ENCODE measurements at places on chromosomes 16 and 17. TPM values are rescaled to one million over a fixed set of nuclear protein-coding genes. Genes with fewer than 3 reads are reported as not detected.
A peak's percentile ranks its signal among the peaks of the same experiment; 100 is the strongest.

DNA sequence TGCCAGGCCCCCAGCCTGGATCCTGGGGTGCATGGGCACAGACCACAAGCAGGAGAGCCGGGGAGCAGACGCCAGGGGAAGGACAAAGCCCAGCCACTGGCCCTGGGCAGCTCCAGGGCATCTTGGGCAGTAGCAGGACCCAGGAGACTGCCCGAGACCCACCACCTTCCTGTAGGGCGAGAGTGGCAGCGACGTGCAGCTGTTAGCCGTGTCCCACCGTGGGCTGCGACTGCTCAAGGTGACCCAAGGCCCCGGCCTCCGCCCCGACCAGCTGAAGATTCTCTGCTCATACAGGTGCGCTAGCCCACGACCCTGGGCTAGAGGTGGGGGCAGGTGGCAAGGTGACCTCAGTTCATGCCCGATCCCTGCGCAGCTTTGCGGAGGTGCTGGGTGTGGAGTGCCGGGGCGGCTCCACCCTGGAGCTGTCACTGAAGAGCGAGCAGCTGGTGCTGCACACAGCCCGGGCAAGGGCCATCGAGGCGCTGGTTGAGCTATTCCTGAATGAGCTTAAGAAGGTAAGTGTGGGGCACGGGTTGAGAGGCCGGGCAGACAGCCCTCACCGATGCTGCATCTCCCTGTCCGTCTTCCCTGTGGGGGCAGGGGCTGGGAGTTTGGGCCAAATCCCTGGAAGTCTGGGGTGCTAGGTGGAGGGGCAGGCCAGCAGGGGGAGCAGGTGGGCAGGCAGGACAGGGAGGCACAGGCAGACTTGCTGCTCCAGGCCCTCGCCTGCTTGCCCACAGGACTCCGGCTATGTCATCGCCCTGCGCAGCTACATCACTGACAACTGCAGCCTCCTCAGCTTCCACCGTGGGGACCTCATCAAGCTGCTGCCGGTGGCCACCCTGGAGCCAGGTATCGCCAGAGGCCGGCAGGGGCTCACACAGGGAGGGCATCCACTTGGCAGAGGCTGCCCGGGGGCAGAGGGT lies 13.5 kb upstream of the SMIM5 start:
- no peaks in the 10 kb centered on the region for H3K27me3 ChIP-seq
- no peaks in the 10 kb centered on the region for H3K36me3 ChIP-seq
- peak; percentile 80 for DNase-seq
- H3K4me1 ChIP-seq, result peaks cover 3% of the 10 kb centered on the region

DNA sequence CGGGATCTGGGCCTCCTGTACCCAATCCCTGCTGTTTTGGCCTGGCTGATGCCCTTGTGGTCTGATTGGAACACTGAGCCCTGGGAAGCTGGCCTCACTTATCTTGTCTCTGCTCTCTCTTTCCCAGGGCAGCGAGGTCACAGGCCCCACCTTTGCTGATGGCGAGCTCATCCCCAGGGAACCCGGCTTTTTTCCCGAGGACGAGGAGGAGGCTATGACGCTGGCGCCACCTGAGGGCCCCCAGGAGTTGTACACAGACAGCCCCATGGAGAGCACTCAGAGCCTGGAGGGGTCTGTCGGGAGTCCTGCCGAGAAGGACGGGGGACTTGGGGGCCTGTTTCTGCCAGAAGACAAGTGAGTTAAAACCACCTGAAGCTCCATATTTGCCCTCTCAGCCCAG lies 126.0 kb downstream of the RAB11FIP4 start:
- H3K4me1 ChIP-seq, result no peaks in the 10 kb centered on the region
- H3K4me3 ChIP-seq, result no peak overlapping the region
- no peaks in the 10 kb centered on the region for H3K27me3 ChIP-seq
- peak; percentile 69 for DNase-seq

GRCh38 chr16:86836503-86837129 lies 258.3 kb downstream of the FOXL1 start:
- no peak overlapping the region for H3K27ac ChIP-seq
- H3K4me1 ChIP-seq, result no peaks in the 10 kb centered on the region
- H3K27me3 ChIP-seq, result no peaks in the 10 kb centered on the region
- DNase-seq, result no peak
- H3K36me3 ChIP-seq, result no peaks in the 10 kb centered on the region

DNA sequence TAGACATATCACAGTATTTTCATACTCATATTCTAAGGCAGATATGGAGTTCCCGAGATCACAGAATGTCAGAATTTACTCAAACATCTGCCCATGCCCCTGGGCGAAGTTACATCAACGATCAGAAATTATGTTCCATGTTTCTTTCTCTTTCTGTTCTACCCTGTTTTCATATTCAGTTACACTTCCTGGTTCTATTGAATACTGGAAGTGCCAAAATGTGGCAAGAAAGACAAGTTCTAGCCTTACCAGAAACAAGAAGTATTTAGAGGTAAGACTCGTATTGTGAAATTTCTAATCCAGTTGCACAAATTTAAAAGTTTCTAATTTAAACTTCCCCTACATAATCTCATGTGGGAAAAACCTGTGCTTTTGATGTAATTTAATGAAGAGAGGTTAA lies 36.1 kb downstream of the KCNJ2 start:
- no peaks in the 10 kb centered on the region for H3K36me3 ChIP-seq
- no peaks in the 10 kb centered on the region for H3K27me3 ChIP-seq
- H3K4me3 ChIP-seq, result no peak overlapping the region
- no peaks in the 10 kb centered on the region for H3K4me1 ChIP-seq
- no peak overlapping the region for H3K27ac ChIP-seq

GRCh38 chr16:13913374-13914292 lies 6.3 kb upstream of the ERCC4 start:
- no peaks in the 10 kb centered on the region for H3K36me3 ChIP-seq
- DNase-seq, result no peak
- H3K27me3 ChIP-seq, result no peaks in the 10 kb centered on the region
- no peak overlapping the region for H3K4me3 ChIP-seq

DNA sequence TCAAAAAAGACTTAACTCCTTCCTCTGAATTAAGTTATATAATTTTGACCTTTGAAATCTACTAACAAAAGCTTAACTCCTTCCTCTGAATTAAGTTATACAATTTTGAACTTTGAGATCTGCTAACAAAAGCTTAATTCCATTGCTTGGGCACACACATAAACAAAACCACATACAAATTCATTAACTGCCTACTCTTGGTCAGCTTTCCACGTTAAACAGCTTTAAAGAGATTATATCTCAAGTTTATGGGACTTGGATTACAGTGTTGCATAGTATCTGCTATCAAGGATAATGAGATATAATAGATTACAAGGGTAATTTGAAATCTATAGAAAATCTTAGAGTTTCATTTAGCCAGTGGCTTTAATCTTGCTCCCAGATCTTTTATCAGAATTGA lies 23.5 kb downstream of the COX10 start:
- H3K27ac ChIP-seq, result no peak overlapping the region
- H3K27me3 ChIP-seq, result no peaks in the 10 kb centered on the region
- H3K4me3 ChIP-seq, result no peak overlapping the region

- DNase-seq, result no peak
- no peaks in the 10 kb centered on the region for H3K4me1 ChIP-seq
- H3K36me3 ChIP-seq, result no peaks in the 10 kb centered on the region
- no peaks in the 10 kb centered on the region for H3K27me3 ChIP-seq
Observed at GRCh38 chr16:47565454-47565853, 104.3 kb downstream of the PHKB start.

DNA sequence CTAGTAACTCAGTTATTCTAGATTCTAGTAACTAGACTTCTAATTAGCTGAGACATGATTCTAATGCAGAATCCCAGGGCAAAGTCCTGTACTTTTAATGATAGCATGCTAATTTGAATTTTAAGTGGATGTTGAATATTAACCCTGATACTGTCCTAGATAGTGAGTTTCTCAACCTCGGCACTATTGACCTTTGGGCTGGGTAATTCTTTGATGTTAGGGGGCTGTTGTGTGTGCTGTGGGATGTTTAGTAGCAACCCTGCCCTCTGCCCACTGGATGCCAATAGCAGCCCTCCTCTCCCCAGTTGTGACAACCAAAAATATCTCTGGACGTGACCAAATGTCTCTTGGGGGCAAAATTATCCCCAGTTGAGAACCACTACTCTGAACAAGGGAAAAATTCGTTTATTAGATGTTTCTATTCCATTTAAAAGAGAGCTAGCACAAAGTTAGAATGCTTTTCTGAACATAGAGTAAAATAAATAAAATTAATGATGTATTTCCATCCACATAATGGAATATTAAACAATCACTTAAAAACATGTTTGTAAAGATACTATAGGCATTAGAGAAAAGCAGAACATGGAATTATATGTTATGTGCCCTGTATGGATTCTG lies 30.2 kb downstream of the SALL1 start:
- peaks cover 47% of the 10 kb centered on the region for H3K4me1 ChIP-seq
- no peaks in the 10 kb centered on the region for H3K27me3 ChIP-seq
- H3K27ac ChIP-seq, result no peak overlapping the region
- H3K36me3 ChIP-seq, result no peaks in the 10 kb centered on the region

DNA sequence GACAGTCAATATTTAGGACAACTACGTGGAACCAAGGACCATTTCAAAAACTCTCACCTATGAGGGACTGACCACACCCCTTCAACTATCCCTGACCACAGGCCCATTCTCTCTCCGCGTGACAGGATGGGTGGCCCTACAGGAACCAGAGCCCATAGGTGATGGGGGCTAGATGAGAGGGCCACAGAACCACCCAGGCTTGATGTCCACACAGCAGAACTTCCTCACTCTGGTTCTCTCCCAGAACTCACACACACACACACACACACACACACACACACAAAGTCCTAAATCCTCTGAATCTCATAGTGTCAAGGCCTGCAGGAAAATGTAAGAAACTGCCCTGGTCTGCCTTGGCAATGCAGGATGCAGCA lies 1.5 kb downstream of the ZNF319 start:
- H3K4me1 ChIP-seq, result peaks cover 8% of the 10 kb centered on the region
- H3K27me3 ChIP-seq, result no peaks in the 10 kb centered on the region
- H3K27ac ChIP-seq, result no peak overlapping the region
- no peak for DNase-seq
- peak overlapping the region; percentile 62 for H3K4me3 ChIP-seq
- H3K36me3 ChIP-seq, result no peaks in the 10 kb centered on the region

DNA sequence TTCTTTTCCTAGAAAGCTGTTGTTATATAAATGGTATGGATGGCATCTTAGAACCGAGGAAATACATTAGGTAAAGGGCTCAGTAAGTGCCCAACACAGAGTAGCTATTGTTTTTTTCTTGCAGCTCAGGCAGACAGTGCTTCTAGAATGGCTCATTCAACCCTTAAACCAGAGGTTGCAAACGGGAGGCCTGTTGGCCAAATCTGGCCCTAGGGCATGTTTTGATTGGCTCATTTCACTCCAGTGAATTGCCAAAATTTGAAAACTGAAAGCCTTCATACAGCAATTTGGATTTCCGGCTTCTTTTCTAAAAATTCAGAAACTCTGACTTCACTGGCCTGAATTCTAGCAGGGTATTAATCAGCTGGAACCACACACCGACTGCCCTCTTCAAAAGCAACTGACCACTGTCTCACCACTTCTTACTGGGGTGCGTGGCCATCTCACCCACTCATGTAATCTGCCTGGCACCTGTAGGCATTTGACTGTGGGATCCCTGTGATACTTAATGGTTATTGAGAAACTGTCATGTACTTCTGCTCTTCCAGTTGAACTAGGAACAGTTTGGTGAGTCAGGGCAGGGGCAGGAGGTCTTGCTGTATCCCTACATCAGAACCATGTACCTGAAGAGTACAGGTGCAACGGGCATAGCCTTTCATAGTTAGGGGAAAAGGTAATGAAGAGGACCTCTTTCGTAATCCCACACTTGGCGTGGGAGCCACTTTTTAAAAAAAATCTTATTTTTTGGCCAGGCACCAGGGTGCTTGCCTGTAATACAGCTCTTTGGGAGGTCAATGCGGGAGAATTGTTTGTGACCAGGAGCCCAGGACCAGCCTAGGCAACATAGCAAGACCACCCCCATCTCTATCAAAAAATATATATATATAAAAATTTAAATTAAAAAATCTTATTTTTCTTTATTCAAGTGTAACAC lies 53.6 kb upstream of the SCNN1B start:
- H3K4me1 ChIP-seq, result no peaks in the 10 kb centered on the region
- H3K27ac ChIP-seq, result no peak overlapping the region
- no peaks in the 10 kb centered on the region for H3K27me3 ChIP-seq

- no peak overlapping the region for H3K27ac ChIP-seq
- no peaks in the 10 kb centered on the region for H3K4me1 ChIP-seq
- H3K36me3 ChIP-seq, result no peaks in the 10 kb centered on the region
Observed at GRCh38 chr16:64180136-64180900, 941.5 kb downstream of the CDH11 start.

DNA sequence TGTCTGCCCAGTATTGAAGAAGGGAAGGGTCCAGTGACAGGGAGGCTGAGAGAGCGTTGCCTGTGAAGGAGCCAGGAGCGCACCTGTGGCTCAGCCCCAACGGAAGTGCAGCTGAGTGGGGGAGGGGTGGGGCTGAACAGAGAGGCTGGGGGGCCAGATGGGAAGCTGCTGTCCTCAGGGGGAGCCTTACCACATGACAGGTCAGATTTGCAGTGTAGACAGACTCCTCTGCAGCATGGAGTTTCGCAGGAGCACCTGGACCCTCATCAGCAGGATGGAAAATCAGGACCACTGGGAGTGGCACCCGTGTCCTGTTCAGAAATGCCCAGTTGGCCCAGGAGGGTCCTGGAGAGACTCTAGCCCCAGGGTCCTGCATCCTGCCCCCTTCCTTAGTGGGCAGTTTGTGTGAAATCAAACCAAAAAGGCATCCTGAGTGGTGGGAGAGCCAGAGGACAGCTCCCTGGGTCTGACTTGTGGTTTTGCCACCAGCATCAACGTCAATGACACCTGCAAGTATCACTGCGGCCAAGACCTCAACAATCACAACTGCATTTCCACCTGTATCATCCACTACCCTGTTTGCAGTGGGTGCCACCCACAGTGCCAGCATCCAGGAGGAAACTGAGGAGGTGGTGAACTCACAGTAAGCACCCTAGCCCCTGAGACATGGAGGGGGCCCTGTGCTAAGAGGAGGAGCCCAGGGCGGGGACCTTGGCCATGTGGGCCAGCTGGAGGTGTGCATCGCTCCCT lies 7.8 kb downstream of the CD300A start:
- H3K4me3 ChIP-seq, result no peak overlapping the region
- no peaks in the 10 kb centered on the region for H3K27me3 ChIP-seq
- H3K4me1 ChIP-seq, result no peaks in the 10 kb centered on the region
- H3K36me3 ChIP-seq, result no peaks in the 10 kb centered on the region
- DNase-seq, result no peak
- no peak overlapping the region for H3K27ac ChIP-seq

DNA sequence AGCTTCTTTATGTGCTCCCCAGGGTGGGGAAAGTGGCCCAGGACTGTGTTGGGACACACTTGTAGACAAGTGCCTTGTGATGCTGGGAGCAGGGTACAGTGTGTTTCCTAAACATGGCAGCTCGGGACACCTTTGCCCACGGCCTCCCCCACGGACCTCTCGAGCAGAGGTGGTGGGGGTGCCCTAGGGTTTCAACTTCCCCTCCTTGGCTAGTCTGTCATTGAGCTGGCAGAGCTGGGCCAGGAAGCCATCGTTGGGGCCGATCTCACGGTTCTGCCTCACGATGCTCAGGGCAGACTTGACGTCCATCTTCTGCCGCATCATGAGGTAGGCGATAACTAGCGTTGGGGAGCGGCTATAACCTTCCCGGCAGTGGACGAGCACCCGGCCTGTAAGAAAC lies 9.4 kb downstream of the DUSP3 start:
- no peaks in the 10 kb centered on the region for H3K36me3 ChIP-seq
- DNase-seq, result no peak
- H3K4me3 ChIP-seq, result no peak overlapping the region

- no peak for DNase-seq
- no peaks in the 10 kb centered on the region for H3K27me3 ChIP-seq
- H3K27ac ChIP-seq, result no peak overlapping the region
Observed at GRCh38 chr16:14109782-14110727, 38.9 kb downstream of the MRTFB start.

- peaks cover 24% of the 10 kb centered on the region for H3K4me1 ChIP-seq
- peak; percentile 51 for DNase-seq
- no peak overlapping the region for H3K4me3 ChIP-seq
Observed at GRCh38 chr17:31499771-31500554, 108.5 kb downstream of the RAB11FIP4 start.

Gene MXRA7
- total RNA-seq, result 55.4 TPM

Gene DRG2
- total RNA-seq, result 46.5 TPM

Gene LDHD
- 3.8 TPM for total RNA-seq

Gene TGFB1I1
- total RNA-seq, result not detected
